HEK293T (cell line): ENCODE measurements at places on chromosomes 7 and 10.

- no peak for DNase-seq
Measured at GRCh38 chr10:44659320-44659719, 251.8 kb upstream of the TMEM72 start.

GRCh38 chr10:29119374-29119773, 169.5 kb upstream of the LYZL1 start:
- DNase-seq: peak; percentile 63

- no peak for DNase-seq
Measured at GRCh38 chr7:82668676-82669075, 225.1 kb upstream of the CACNA2D1 start.

GRCh38 chr7:45191396-45191795, 33.8 kb downstream of the RAMP3 start:
- DNase-seq: no peak

- no peak for DNase-seq
Measured at GRCh38 chr7:142805350-142806021, 34.7 kb downstream of the PRSS2 start.

- no peak for DNase-seq
Measured at GRCh38 chr10:120385992-120386391, 71.0 kb upstream of the PLPP4 start.
